HEK293T (cell line): ENCODE measurements at places on chromosomes 3 and 15.

DNA sequence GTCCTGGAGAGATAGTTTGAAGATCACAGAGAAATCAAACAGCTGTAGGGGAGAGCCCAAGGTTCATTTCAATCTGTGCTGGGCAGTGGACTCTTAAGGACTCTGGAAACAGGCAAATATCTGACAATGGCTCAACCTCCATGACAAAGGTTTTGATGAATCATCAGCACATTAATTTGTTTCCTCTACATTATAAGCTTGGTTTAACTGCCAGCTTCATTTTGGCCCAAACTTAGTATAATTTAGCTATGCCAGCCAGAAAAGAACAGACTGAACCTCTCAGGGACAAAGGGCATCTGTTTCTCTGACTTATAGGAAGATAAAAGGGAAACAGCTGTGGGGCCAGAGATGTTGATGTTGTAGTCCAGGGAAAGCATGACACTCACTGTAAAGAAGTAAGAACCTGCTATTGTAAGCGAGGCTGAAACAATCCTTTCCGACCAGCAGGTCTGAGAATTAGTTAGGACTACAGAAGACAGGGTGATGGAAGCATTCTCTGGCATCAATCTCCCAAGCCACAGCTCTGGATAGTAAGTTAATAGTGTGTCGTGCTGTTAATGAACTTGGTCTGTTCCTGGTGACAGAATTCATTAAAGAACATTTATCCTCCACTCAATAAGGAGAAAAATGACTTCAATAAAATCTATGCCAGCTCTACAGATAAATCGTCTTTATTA, 110.1 kb downstream of the KCNMB2 start:
- no peak for DNase-seq

GRCh38 chr3:139111392-139112229, 66.9 kb upstream of the PRR23C start:
- DNase-seq, result peak; percentile 67

- no peak for DNase-seq
These were observed 8.3 kb downstream of the PPP2R3A start for GRCh38 chr3:135973841-135974240.

- no peak for DNase-seq
These were observed 11.8 kb upstream of the ABHD10 start for GRCh38 chr3:111967068-111967467.

- DNase-seq, result no peak
These were observed 44.6 kb upstream of the PGPEP1L start for GRCh38 chr15:99052205-99052604.

GRCh38 chr3:49164983-49165720, 979 bp downstream of the CCDC71 start:
- no peak for DNase-seq

GRCh38 chr3:190003068-190003467, 117.6 kb downstream of the P3H2 start:
- DNase-seq, result no peak

GRCh38 chr3:129623447-129624118, 17.1 kb upstream of the PLXND1 start:
- DNase-seq, result no peak

GRCh38 chr3:134258761-134259347, 8.2 kb upstream of the RYK start:
- DNase-seq, result no peak

DNA sequence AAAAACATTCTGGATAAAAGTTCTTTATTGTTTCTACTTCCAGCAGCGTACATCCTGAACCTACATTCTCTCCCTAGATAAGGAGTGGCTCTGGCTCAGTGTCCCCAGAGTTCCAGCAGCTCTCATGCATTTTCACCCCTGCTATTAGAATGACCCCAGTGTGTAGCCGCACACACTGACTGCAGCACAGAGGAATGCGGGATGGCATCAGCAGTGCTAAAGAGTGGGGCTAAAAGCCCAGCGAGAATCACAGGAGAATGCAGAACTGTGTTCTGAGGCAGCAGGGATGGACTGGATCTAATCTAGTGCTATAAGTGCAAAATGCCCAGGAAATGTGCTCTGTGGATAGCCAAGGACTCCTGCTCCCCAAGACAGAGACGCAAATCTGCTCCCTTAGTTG, 66.4 kb upstream of the TJP1 start:
- no peak for DNase-seq

DNA sequence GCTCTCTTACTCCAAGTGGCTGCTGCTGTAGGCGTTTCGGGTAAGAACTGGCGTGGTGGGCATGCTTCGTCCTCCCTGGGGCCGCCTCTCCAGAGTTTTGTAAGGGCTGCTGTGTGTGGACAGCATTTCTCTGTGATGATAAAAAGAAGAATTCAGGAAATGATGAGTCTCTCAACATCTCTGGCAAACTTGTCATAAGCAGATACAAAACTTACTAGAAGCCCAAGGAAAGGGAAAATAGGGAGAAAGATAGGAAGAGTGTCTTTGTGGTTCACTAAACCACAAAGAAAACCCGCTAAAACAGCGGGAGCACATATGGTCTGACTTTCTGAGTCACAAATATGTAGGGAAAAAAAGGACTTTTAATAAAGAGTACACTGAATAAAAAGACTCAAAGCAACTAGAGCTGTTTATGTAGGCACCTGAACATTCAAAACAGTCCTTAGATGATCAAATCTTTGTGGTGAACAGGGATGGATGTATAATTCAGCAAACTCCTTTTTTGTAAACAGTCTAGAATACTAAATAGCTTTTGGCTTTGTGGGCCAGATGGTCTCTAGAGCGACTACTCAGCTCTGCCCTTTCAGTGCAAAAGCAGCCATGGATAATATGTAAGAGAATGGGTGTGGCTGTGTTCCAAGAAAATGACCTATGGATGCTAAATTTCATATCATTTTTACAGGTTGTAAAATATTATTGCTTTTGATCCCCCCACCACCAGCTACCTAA, 60.4 kb upstream of the LMOD3 start:
- DNase-seq, result no peak

GRCh38 chr3:194107107-194107506, 28.8 kb upstream of the HES1 start:
- no peak for DNase-seq

GRCh38 chr15:89442671-89443307, 53.6 kb downstream of the RHCG start:
- peak; percentile 86 for DNase-seq
